BJ (cell line): ENCODE measurements at places on chromosomes 7 and 10. TPM values are rescaled to one million over a fixed set of nuclear protein-coding genes. Genes with fewer than 3 reads are reported as not detected.

DNA sequence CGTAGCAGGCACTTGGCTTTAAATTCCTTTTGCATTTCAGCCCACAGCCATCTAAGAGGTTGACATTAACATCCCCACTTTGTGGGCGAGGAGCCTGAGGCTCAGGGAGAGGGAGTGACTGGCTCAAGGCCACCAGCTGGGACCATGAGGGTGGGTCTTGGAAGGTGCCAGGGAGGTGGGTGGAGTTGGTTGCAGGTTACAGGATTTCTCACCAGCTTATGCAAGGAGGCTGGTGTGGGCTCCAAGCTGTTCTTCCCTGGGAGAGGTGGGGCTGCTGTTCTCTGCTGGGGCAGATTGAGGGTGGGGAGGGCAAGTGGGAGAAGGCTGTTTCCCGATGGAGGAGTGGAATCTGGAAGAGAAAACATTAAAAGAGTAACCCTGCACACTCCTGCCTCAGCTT lies 14.1 kb upstream of the C10orf95 start:
- DNase-seq = no peak

Gene UCMA
- not detected in 2 replicates for polyA plus RNA-seq

DNA sequence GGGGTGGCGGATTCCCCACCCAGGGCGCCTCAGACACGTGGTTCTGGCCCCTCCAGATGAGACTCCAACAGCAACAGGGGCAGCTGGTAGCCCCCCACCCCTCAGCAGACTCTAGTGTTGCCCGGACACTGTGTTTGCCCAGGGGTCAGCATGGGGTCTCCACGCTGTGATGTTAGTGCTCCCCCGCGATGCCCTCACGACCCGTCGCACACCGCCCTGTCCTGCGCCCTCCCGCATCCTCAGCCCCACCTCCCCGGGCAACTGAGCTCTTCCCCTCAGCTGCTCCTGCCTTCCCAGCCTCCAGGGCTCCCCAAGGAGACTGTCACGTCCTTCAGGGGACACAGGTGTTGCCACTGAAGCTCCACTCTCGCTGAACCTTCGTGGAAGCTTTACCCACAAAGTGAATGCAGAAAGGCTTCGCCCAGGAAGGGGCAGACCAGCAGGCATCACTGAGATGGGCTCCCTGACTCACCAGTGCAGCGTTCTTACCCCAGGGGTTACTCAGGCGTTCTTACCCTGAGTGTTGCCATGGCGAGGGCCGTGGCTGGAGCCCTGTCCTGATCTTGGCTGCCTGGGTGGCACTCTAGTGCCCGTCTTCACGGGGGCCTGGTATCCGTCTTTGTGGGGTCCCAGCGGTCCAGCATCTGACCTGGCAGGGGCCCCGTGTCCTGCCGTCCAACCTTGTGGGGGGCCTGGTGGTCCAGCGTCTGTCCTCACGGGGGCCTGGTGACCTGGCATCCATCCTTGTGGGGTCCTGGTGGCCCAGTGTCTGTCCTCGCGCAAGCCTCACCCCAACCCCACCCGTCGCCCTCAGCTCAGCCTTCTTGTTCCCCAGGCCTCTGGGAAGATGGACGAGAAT lies 14.6 kb downstream of the DPYSL4 start:
- no peak for DNase-seq

GRCh38 chr7:116259156-116259870 lies 49.0 kb downstream of the TES start:
- no peak for DNase-seq

Gene UMAD1
- polyA plus RNA-seq = 10.1 and 17.7 TPM in 2 replicates

Gene SYT15
- 0.92 and 2.3 TPM in 2 replicates for polyA plus RNA-seq
